ENCODE measurements at places on chromosomes 3 and 15. TPM values are rescaled to one million over a fixed set of nuclear protein-coding genes. Genes with fewer than 3 reads are reported as not detected.

DNA sequence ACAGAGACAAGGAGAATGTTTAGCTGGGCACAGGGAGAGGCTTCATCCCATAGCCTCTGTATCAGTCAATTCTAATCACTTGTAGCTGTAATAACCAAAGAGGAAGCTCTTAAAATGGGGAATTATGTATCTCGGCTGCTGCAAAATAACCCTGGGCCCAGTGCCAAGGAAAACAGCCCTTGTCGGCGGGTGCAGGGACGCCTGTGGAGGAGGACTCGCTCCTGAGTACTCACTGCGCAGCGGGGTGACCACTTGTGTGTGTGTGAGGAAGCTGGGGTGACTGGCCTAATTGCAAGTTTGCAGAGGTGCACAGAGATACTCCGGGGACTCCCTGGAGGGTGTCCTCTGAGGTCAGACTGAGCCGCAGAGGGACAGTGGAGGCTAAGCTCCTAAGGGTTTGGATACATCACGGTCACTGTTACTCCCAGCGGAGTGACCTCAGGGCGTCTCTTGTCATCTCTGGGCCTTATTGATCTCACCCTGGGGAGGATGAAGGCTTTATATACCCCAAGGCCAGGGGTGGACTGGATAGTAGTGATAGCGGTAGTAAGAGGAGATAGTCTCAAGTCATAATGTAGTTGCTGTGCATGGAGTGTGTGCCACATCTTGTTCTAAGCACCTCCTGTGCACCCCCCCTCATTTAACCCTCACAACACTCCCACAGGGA lies 37.2 kb downstream of the SLC6A6 start:
- no peaks in the 10 kb centered on the region for H3K36me3 ChIP-seq
- H3K27ac ChIP-seq: peak overlapping the region; percentile 29
- peak; percentile 74 for DNase-seq
- H3K4me3 ChIP-seq: no peak overlapping the region
- H3K27me3 ChIP-seq: no peaks in the 10 kb centered on the region

The CLDN18 gene
- total RNA-seq: not detected

DNA sequence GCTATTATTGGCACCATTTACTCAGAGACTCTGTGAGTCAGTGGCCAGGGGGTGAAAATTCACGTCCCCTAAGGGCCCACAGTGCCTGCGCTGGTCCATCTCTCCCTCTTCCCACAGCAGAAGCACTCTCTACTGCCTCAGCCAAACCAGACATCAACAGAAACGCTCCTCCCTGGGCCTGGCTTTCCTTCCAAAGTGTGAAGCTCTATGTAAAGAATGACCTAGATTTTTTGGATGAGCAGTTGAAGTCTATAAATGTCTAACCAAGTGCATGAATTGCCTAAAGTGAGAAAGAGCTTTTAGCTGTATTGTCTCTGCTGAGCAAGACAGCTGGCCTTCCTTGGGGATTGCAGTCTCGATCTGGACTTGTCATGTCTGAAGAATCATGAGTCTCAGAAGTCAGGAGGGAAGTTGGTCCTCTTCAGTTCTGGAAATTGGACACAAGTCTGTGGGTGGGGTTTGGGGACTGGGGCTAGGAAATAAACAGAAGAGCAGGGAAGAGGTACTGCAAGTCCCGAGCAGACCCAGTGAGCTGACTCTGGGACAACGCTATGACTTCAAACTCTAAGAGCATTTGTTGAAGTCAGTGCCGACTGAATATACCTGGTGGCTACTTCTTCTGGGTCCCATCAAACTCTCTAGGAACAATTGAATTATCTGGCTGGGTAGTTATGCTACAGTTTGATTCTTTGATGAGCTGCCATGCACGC lies 29.0 kb downstream of the RASGRP1 start:
- no peak for DNase-seq
- no peaks in the 10 kb centered on the region for H3K36me3 ChIP-seq
- H3K4me1 ChIP-seq: no peaks in the 10 kb centered on the region
- H3K4me3 ChIP-seq: no peak overlapping the region
- no peak overlapping the region for H3K27ac ChIP-seq
- no peaks in the 10 kb centered on the region for H3K27me3 ChIP-seq

DNA sequence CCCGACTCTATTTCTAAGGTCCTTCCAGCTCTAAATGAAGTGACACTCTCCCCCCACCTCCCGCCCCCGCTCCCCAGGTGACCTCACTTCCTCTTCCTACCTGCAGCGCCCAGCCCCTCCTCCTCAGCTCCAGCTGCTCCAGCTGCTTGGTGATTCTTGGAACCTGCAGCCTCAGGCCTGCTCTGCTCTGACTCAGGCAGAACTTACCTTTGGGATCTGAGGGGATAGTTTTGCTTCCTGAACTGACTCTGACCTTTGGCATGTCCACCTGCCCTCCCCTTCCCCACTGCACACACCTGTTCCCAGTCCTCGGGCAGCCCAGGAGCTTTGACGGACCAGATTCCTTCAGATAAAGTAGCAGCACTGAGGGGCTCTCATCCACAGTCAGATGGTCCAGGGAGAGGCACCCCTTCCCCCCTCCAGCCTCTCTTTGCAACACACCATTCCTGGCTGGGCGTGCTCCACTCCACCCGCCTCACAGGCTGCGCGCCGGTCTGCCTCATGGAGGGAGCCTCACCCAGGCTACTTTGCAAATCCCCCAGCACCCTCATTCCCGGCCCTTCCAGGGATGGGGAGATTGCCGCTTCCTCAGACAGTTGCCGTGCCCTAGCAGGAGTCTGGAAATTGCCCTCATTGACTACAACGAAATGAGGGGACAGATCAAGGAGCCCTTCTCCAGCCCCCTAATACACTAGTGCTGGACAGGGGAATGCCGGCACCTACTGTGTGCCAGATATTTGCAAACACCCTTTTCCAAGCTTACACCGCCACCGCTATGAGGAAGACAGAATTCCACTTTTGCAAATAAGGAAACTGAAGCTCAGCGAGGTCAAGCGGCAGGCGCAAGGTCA lies 692 bp upstream of the C15orf39 start:
- no peak overlapping the region for H3K27ac ChIP-seq
- peak; percentile 62 for DNase-seq
- peaks cover 12% of the 10 kb centered on the region for H3K4me1 ChIP-seq
- peak overlapping the region; percentile 82 for H3K4me3 ChIP-seq

The RBPMS2 gene
- 23.8 TPM for total RNA-seq

The CHRM5 gene
- total RNA-seq: 0.08 TPM

The NAALADL2 gene
- 29.3 TPM for total RNA-seq

DNA sequence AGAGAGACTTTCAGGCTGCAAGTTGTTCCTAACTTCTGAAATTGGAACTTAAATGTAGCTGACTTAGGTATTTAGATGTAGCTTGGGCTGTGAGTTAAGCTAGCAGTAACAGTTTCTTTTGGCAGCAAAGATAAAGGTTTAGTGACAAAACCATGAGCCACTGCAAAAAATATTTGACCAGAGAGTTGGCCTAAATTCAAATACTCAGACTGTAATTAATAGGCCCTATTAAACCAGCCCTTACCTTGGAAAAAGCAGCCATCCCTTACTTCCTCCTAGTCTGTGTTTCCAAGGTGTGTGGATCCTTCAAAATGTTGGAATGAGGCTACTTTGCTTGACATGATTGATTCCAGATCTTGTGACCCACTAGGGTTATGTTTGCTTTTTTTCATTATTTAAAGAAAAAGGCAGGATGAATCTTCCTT lies 8.2 kb downstream of the TPM1 start:
- H3K27ac ChIP-seq: peak overlapping the region; percentile 17
- H3K27me3 ChIP-seq: no peaks in the 10 kb centered on the region
- DNase-seq: no peak
- peaks cover 23% of the 10 kb centered on the region for H3K4me1 ChIP-seq
- H3K4me3 ChIP-seq: no peak overlapping the region

DNA sequence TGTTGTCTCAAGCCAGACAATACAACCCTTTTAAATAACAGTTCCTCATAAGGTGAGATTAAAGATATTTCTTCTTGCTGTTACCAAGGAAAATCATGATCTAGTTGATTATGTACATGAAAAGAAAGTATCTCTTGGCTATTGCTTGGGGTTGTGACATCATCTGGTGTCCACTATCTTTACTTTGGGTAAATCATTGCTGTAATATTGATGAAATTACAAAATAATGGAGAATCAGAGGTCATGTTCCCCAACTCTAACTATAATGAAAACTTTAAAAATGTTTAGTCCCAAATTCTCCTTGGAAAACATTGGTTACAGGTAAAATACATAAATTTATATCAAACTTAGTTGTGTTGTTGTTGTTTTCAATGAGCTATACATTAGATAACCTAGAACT lies 142.2 kb downstream of the ARPP21 start:
- no peak overlapping the region for H3K27ac ChIP-seq
- no peaks in the 10 kb centered on the region for H3K4me1 ChIP-seq
- H3K36me3 ChIP-seq: no peaks in the 10 kb centered on the region
- DNase-seq: no peak
- H3K27me3 ChIP-seq: no peaks in the 10 kb centered on the region

- H3K4me1 ChIP-seq: no peaks in the 10 kb centered on the region
- no peak overlapping the region for H3K27ac ChIP-seq
- H3K27me3 ChIP-seq: no peaks in the 10 kb centered on the region
- no peak for DNase-seq
Measured at GRCh38 chr15:45146405-45146804, 16.6 kb downstream of the DUOX1 start.

The FETUB gene
- not detected for total RNA-seq

DNA sequence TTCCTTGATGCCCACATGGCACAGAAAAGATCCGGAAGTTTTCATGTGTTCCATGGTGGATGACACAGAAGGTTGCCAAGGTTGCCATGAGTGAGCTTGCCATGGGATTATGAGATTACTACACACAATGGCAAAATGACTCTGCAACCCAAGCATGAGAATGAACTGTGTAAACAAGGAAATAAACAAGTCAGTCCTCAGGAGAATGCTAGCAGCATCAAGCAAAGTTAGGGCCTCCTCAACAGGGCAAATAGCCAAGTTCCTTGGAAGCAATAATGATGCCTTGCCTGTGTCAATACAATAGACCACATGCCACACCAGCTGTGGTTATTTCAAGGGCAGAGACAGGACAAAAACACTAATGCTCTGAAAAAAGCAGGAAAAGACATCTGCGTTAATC lies 41.8 kb downstream of the AQR start:
- H3K27me3 ChIP-seq: no peaks in the 10 kb centered on the region
- H3K4me3 ChIP-seq: no peak overlapping the region
- DNase-seq: no peak
- H3K27ac ChIP-seq: no peak overlapping the region
- no peaks in the 10 kb centered on the region for H3K4me1 ChIP-seq

The LTK gene
- total RNA-seq: 0.17 TPM

The LRTM1 gene
- not detected for total RNA-seq

DNA sequence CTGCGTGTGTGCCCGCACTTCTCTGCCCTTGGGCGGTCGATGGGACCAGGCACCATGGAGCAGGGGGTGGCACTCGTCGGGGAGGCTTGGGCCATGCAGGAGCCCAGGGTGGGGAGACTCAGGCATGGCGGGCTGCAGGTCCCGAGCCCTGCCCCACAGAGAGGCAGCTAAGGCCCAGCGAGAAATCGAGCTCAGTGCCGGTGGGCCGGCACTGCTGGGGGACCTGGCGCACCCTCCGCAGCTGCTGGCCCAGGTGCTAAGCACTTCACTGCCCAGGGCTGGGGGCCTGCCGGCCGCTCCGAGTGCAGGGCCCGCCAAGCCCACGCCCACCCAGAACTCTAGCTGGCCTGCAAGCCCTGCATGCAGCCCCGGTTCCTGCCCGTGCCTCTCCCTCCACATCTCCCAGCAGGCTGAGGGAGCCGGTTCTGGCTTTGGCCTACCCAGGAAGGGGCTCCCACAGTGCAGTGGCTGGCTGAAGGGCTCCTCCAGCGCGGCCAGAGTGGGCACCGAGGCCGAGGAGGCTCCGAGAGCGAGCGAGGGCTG lies 553 bp upstream of the RTP4 start:
- no peak for DNase-seq
- H3K27ac ChIP-seq: peak overlapping the region; percentile 87
- H3K36me3 ChIP-seq: no peaks in the 10 kb centered on the region
- H3K4me1 ChIP-seq: peaks cover 4% of the 10 kb centered on the region

DNA sequence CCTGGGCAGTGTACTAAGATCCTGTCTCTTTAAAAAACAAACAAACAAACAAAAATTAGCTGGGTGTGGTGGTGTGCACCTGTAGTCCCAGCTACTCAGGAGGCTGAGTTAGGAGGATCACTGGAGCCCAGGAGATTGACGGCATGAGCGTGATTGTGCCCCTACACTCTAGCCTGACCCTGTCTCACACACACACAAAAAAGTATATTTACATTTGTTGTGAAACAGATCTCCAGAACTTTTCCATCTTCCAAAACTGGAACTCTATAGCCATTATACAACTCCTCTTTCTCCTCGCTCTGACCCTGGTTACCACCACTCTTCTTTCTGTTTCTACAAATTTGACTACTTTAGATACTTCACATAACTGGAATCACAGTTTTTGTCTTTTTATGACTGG lies 56.0 kb upstream of the CCNB2 start:
- peaks cover 4% of the 10 kb centered on the region for H3K4me1 ChIP-seq
- DNase-seq: no peak
- no peak overlapping the region for H3K4me3 ChIP-seq
- H3K27ac ChIP-seq: no peak overlapping the region
- no peaks in the 10 kb centered on the region for H3K27me3 ChIP-seq

The CLSTN2 gene
- 103 TPM for total RNA-seq

GRCh38 chr15:57728436-57728835 lies 21.9 kb downstream of the POLR2M start:
- H3K4me1 ChIP-seq: peaks cover 1% of the 10 kb centered on the region
- H3K27me3 ChIP-seq: no peaks in the 10 kb centered on the region
- no peaks in the 10 kb centered on the region for H3K36me3 ChIP-seq
- H3K4me3 ChIP-seq: no peak overlapping the region

The CCRL2 gene
- 1.2 TPM for total RNA-seq

GRCh38 chr3:31405515-31405914 lies 127.2 kb upstream of the STT3B start:
- no peak for DNase-seq
- no peaks in the 10 kb centered on the region for H3K27me3 ChIP-seq
- no peaks in the 10 kb centered on the region for H3K4me1 ChIP-seq
- H3K4me3 ChIP-seq: no peak overlapping the region
- H3K27ac ChIP-seq: no peak overlapping the region

DNA sequence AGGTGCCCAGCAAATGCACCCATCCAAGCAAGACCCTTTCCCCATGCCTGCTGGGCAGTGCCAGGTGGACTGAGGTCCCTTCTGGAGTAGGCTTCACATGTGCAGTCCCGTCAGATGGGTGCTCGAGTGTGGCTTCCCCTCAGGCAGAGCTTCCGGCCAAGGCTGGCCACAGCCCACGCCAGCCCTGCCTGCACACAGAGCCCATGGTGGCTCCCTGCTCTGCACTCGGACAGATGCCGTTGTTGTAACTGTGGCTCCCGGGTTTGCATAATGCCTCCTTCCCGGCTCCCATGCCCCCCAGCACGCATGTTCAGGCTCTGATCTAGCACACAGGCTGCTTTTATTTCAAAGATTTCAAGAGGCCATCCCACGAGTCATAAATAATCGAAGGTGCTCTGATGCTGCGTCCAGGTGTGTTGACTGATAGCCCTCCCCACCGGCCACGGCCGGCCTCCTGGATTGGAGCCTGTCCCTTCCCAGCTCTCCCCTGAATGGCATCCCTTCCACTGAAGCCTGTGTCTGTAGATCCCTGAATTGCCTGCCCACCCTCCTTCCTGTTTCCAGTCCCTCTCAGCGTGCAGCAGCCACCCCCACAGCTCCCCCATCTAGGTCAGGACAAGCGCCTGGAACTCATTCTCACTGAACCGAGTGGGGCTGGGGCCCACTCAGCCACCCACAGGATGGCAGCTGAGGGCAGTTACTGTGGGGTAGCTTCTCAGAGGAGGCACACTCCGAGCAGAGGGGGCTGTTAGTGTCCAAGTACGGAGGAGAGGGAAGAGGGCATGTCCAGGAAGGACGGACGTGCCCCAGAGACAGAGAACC lies 100.0 kb upstream of the LINGO1 start:
- no peak for DNase-seq
- no peaks in the 10 kb centered on the region for H3K27me3 ChIP-seq
- no peaks in the 10 kb centered on the region for H3K36me3 ChIP-seq
- no peaks in the 10 kb centered on the region for H3K4me1 ChIP-seq
- H3K4me3 ChIP-seq: no peak overlapping the region

The IL17RB gene
- total RNA-seq: 1.6 TPM

The PODXL2 gene
- total RNA-seq: 6.8 TPM

The CPA3 gene
- total RNA-seq: 3.5 TPM

All from ovary (tissue), 10 donors.